ENCODE measurements at places on chromosomes 12 and 14. TPM values are rescaled to one million over a fixed set of nuclear protein-coding genes. Genes with fewer than 3 reads are reported as not detected.

SLC6A12 gene
- not detected for total RNA-seq

RAB15 gene
- total RNA-seq: 1.5 TPM

BICDL1 gene
- 44.7 TPM for total RNA-seq

OR4K14 gene
- not detected for total RNA-seq

KLRK1 gene
- 0.93 TPM for total RNA-seq

TCL1B gene
- total RNA-seq: not detected

SYT1 gene
- not detected for total RNA-seq

SCNN1A gene
- 0.78 TPM for total RNA-seq

CD69 gene
- total RNA-seq: 196 TPM

MGAT4C gene
- not detected for total RNA-seq

PLEKHD1 gene
- total RNA-seq: 0.13 TPM

ACOT4 gene
- 0.93 TPM for total RNA-seq

MSRB3 gene
- total RNA-seq: not detected

PZP gene
- not detected for total RNA-seq

LGALS3 gene
- 70.5 TPM for total RNA-seq

SIX4 gene
- total RNA-seq: 0.80 TPM

HOXC10 gene
- total RNA-seq: not detected

SMCO2 gene
- 0.60 TPM for total RNA-seq

Measured in activated CD4-positive, alpha-beta memory T cell treated with anti-CD3 and anti-CD28 coated beads, Interleukin-2, amount 10 ng/mL, durations not matched to agents 7 days and 5 days (primary cell).